Mesenteric fat pad (tissue), 1 donor: ENCODE measurements at places on chromosomes 16 and 17. TPM values are rescaled to one million over a fixed set of nuclear protein-coding genes. Genes with fewer than 3 reads are reported as not detected.

DNA sequence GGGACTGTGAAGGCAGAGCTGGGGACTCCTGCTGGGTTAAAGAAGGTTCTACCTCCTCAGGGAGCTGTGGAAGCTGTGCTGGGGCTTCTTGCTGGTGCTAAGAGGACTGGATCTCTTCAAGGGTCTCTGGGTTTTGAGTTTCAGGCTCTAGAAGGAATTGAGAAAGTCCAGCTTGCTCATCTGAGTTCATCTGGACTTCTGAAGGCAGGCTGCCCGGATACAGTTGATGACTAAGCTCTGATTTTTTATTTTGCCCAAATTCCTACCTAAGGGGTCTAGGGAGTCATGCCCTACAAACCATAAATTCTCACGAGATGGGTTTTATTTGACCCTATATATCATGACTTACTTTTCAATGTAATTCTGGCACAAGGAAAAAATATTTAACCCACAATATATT is 46.8 kb upstream of the TMEM97 start:
- no peak for DNase-seq

DNA sequence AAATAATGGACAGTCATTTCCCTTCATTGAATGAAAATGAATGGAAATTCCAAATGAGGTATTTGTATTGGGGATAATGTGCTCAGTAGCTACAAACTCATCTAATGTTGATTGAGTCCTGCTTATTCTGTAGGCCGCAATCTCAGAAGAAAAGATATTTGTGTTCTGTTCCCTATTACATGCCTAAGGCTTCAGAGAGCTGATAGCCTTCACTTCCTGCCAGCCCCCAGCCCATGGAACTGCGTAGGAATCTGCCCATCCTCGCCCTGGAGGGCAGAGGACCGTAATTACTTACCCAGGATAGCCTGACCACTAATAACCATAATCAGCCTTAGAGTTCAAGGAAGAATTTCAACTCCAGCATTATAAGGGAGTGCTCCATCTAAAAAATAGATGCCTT is 17.9 kb upstream of the SNTB2 start:
- DNase-seq, result no peak

DNA sequence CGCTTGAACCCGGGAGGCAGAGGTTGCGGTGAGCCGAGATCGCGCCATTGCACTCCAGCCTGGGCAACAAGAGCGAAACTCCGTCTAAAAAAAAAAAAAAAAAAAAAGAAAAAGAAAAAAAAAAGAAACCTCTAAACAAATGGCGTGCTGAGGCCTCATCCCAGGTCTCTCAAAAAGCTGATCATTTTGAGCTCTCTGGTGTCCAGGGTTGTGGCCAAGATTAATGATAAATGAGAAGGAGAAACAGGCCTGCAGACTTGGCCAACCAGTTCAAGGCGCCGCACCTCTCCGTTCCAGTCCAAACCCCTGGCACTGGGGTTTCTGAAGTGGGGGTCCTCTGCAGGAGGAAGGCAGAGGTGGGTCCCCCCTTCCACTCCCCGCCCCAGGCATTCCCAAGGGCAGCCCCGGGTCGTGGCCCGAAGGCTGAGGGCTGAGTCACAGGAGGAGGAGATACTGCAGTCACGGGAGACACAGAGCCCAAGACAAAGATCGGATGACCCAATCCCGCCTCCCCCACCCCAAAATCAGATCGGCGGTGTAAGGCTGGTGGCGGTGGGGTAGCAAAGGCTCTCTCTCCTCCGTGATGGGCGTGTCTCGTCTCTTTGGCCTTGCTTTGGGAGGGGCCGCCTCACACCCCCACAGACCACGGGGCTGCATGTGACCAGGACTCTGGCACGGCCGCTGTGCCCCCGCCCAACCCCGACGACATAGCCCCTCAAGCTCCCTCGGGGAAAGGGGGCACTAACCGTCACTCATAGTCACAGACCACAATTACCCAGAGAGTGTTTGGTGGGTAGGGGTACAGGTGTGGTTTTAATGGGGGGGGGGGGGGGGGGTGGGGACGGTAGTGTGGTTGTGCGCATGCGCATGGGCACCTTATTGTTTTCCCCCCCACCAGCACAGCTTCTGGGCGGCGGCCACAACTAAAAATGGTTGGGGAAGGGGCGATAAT is 1.1 kb downstream of the VAT1 start:
- peak; percentile 92 for DNase-seq

DNA sequence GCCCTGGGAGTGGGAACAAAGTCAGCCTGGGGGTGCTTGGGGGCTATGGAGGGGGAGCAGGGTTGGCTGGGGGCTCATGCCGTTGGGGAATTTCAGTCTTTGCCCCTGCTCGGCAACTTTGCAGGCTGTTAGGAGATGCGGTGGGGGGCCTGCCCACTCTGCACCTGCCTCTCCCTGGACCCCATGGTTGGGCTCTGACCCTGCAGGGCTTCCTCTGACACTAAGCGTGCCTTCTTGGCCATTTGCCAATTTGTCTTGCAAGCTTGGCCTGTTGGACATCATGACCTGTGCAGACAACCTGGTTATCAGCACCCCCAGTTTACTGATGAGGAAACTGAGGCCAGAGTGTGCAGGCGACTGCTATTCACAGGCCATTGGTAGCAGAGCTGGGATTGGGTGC is 14.6 kb downstream of the ADCY7 start:
- DNase-seq, result no peak

- no peak for DNase-seq
Observed at GRCh38 chr16:73433731-73434307, 385.9 kb upstream of the ZFHX3 start.

GRCh38 chr16:87657621-87658192 is 55.4 kb downstream of the JPH3 start:
- no peak for DNase-seq

GRCh38 chr16:54106057-54106456 is 180.5 kb downstream of the IRX3 start:
- DNase-seq, result no peak

DNA sequence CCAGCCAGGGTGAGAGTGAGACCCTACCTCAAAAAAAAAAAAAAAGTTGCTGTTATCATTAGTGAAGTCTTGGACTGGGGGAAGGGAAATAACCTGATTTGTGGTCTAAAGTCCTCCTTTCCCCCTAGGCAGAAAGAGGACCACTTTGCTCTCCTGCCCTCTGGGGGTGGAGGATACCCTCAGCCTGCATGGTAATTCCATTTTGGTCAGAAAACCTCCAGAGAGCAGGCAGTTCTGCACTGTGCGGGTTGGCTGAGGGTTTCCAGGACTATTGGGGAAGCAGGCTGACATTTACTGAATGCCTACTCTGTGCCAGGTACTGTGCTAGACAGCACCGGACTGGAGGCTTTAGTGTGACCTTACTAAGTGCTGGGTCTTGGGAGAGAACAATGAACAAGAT is 2.6 kb downstream of the ADAP2 start:
- peak; percentile 65 for DNase-seq

DNA sequence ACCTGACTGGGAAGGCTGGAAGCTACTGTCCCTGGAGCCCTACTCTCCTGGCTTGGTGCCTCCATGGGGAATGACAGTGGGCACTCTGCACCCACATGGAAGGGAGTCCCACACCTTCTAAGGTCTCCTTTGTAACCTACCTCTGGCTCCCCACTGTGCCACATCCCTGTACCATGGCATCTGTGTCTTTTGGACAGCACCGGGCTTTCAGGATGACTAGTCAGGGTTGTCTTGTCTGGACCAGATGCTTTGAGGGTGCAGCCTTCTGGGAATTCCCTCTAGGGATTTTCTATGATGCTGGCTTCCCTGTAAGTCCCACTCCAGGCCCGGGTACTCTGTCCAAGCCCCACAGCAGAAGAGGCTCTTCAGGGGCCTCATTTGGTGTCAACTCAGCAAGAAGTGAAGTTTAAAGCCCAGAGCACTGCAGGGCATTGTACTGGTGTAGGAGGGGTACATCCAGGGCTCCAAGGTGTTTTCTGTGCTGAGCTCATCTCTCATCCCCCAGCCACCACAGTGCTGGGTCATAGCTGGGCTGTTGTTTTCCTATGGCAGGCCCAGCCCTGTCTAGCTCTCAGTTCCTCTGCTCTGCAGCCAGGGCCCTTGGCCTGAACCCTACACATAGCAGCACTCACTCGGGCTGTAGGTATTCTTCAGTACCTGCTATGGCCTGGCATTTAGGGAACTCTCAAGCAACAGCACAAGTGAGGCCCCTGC is 255.3 kb downstream of the CPPED1 start:
- DNase-seq, result no peak

- no peak for DNase-seq
Observed at GRCh38 chr16:85393674-85394451, 219.3 kb upstream of the GSE1 start.

Gene NPIPB6
- total RNA-seq, result 4.7 TPM

GRCh38 chr17:7102421-7102820 is 12.2 kb downstream of the ASGR2 start:
- DNase-seq, result no peak

DNA sequence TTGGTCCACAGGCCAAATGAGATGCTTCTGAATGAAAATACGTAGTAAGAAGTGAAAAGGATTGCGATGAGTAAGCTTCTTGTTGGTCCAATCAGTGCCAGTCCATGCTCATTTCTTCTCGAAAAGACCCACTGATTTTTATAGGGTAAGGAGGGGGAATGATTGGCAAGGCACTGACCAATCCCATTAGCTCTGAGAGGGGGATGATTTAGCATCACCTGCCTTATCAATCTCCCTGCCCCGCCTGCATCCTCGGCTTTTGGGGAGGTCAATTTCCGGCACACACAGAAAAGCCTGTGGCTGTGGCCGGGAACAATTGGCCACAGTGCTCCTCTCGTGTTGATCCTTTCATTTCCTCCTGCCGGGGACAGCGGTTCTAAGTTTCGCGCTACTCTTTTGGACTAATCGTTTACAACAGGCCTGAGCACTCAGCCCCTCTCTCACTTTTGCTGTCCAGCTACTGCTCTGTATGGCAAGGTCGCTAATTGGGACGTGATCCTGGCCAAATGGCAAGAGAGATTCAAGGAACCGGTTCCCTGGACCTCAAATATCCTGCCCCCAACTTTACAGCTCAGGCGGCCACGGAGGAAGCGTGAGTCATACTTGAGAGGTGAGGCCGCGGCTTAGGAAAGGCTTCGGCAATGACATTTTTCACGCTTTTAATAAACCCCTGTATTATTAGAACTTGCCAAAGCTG is 43.1 kb downstream of the TBX4 start:
- no peak for DNase-seq

Gene CRAMP1
- total RNA-seq, result 15.4 TPM

DNA sequence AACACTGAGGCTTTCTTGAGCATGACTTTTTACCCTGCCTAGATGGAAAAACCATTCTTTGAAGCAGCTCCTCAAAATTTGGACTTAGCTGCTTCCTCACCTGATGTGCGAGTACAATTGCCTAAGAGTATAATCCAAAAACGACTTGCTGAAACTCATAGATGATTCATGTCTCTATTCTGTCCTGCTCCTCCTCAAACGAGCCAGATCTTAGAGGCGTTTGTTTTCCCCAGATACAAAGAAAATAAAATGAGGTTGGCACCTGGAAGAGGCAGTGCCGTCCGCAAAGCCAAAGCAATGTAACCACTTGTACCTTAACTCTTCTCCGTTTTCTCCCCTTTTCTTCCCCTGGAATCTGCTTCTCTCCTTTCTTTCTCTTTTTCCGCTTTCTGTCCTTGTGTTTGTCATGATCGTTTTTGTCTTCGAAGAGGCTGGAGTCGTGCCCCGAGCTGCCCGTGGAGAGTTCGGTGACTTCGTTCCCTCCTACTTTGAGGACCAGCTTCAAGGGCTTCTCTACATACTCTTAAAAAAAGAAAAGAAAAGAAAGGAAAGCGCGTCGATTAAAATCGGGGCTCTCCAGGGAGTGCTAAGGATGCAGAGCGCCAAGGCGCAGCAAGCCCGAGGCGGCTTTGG is 895 bp downstream of the BRD7 start:
- DNase-seq, result no peak
